ENCODE measurements at places on chromosomes 4 and X.

DNA sequence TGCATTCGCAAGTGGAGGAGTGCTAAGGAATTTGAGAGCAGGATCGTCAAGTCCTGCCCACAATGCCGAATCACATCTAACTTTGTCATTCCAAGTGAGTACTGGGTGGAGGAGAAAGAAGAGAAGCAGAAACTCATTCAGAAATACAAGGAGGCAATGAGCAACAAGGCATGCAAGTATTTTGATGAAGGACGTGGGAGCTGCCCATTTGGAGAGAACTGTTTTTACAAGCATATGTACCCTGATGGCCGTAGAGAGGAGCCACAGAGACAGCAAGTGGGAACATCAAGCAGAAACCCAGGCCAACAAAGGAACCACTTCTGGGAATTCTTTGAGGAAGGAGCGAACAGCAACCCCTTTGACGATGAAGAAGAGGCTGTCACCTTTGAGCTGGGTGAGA, 100.2 kb upstream of the MED14 start:
- DNase-seq = no peak

- no peak for DNase-seq
These were observed 54.4 kb downstream of the KLHL13 start for GRCh38 chrX:118062048-118062789.

DNA sequence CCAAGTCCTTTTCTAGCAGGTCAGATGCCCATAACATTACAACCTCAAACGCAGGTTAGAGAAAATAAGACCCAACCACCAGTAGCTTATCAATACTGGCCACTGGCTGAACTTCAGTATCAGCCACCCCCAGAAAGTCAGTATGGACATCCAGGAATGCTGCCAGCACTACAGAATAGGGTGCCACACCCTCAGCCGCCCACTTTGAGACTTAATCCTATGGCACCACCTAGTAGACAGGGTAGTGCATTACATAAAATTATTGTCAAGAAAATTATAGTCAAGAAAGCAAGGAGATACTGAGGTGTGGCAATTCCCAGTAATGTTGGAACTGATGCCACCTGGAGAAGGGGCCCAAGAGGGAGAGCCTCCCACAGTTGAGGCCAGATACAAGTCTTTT, 19.9 kb upstream of the TRIM61 start:
- DNase-seq = no peak

DNA sequence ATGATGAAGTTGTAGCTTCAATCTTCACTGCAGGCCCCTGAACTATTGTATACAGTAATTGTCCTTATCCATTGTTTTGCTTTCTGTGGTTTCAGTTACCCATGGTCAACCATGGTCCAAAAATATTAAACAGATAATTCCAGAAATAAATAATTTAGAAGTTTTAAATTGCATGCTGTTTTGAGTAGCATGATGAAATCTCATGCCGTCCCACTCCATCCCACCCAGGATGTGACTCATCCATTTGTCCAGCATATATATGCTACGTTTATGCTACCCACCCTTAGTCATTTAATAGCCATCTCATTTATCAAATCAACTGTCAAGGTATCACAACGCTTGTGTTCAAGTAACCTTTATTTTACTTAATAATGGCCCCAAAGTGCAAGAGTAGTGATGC, 34.5 kb downstream of the IQCM start:
- no peak for DNase-seq

DNA sequence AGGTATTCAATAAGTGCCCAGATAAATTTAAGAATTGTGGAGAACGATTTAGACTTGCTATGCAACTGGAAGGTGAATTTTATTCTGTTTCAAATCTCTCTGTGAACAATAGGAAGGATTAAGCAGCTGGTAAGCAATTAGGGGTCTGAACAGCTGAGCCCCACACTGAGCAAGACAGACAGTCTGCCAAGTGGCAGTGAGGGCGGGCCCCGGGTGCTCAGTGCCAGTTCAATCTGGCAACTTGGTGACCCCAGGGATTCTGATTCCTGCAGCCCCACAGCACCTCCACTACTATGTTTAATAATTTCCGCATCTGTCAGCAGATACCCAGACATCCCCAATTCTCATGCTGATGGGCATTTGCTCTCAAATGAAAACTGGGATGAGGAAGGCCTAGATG, 317.3 kb downstream of the PPP1R2C start:
- DNase-seq = no peak

GRCh38 chrX:107117993-107118321, 665 bp downstream of the RBM41 start:
- no peak for DNase-seq

- no peak for DNase-seq
These were observed 60.4 kb downstream of the CXorf49B start for GRCh38 chrX:71823391-71824057.

Data from NCI-H187 treated with DMSO at 0.1 percent for 48 hours (cell line).